ENCODE measurements at places on chromosomes 1 and 21.

DNA sequence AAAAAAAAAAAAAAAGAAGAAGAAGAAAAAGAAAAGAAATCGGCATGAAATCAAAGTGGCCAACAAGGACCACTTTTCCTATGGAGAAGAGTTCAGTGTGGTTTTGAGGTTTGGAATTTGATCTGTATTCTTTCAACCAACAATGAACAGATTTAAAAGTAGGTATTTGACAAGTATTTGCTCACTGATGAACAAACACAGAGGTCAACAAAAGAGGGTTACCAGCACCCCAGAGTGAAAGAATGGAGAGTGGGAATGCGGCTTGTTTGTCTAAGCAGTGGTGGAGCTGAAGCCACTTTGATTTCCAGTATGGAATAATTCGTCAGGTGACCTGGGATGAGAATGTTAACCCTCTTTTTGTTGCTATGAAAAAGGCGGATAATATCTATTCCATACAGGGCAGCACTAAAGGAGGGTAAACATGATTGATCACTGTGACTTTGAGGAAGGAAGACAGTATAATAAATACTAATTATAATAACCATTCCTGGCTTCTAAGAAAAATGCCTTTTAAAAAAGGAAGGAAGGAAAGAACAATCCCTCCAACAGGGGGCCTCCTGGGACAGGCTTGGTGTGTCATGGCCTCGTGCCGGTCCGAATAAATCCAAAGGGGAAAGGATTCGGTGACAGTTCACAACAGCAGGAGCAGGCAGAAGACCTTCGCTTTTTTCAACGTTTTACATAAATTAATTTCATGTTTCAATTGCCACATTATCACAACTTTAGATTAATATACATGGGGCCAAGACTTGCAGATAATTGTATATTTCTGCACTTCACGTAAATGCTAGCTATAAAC is 37.2 kb upstream of the SIM2 start:
- no peak for DNase-seq

DNA sequence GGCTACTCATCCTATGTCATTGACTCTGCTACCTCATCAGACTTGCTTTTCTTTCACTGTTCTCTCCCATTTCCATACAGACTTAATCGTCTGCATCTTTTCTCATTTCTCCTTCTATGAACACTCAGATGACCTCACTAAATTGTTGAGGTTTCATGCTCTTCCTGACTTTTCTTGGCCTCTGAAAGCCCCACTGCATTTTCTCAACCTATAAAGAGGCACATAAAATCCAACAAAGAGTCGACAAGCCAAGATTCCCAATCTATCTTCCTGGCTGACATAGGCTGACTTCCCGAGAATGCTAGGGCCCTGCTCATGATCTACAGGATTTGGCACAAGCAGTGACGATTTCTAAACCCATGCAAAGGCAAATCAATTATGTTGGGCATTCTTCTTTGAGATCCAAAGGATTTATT is 280.8 kb upstream of the DPYD start:
- no peak for DNase-seq

- DNase-seq = no peak
Observed at GRCh38 chr1:59156526-59157199, 140.2 kb upstream of the FGGY start.

GRCh38 chr1:74286414-74286813 is 51.2 kb downstream of the TNNI3K start:
- DNase-seq = no peak

- DNase-seq = peak; percentile 27
Observed at GRCh38 chr1:165235155-165235776, 121.2 kb downstream of the LMX1A start.

GRCh38 chr21:29181799-29182470 is 51.5 kb downstream of the MAP3K7CL start:
- DNase-seq = no peak

DNA sequence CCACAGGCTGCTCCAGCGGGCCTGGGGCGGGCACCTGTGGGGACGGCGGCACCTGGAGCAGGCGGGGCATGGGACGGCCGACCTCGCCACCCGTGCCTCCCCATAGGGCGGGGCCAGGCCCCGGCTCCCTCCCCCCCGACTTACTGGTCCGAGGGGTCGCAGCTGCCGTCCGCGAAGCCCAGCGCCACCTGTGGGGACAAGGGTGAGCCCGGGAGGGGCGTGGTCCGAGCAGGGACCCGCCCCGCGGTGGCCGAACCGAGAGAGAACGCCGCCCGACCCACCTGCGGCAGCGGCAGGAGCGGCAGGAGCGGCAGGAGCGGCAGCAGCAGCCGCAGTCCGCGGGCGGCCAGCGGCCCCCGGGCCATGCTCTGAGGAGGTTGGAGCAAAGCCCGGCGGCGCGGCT is at the start of gene TMEM52:
Gene TMEM52, minus strand, starts transcription at position 379 of the 403 bp plus-strand sequence. Its CDS starts 14 bp downstream, at position 365.
- no peak for DNase-seq

GRCh38 chr1:62417351-62417999 is 19.4 kb upstream of the USP1 start:
- no peak for DNase-seq

DNA sequence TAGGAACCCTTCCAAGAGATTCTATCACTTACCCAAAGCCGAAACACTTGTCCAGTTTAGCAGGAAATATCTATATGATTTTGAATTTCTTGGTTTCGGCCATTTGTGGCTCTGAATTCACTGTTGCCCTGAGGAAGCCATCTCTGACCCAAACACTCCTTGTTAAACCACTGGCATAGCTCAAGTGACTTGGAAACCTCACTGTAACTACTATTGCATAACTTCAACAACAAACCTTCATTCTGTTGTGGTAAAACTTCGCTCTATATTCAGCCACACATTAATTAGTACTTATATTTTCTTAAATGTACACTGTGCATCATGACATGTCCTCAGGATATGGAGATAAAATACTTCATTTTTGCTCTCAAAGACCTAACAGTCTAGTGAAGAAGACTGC is 63.2 kb downstream of the ST6GALNAC3 start:
- DNase-seq = no peak

DNA sequence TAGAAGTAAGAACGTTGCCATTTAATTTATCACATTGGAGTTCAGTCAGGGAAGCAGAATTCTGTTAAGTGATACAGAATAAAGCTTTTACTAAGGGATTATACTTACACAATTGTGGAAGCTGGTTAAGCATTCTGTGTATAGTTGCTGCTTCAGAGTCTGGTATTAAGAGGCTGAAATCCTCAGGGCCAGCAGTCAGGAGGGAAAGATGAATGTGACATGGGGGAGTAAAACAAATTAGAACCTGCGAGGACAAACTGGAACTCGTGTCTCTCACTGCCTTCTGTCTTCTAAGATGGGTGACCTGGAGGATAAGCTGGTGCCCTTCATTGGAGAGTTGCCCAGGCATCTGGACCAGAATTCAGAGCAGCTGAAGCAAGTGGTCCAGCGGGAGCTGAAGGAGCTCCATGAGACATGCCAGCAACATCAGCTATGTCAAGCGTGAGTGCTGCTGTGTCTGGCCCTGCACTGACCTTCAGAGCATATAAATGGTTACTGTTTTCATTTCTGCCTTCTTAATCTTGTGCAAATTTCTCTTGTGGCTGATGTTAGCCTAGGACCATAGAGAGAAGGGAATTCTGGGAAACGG is 23.0 kb downstream of the MARK1 start:
- DNase-seq = no peak

DNA sequence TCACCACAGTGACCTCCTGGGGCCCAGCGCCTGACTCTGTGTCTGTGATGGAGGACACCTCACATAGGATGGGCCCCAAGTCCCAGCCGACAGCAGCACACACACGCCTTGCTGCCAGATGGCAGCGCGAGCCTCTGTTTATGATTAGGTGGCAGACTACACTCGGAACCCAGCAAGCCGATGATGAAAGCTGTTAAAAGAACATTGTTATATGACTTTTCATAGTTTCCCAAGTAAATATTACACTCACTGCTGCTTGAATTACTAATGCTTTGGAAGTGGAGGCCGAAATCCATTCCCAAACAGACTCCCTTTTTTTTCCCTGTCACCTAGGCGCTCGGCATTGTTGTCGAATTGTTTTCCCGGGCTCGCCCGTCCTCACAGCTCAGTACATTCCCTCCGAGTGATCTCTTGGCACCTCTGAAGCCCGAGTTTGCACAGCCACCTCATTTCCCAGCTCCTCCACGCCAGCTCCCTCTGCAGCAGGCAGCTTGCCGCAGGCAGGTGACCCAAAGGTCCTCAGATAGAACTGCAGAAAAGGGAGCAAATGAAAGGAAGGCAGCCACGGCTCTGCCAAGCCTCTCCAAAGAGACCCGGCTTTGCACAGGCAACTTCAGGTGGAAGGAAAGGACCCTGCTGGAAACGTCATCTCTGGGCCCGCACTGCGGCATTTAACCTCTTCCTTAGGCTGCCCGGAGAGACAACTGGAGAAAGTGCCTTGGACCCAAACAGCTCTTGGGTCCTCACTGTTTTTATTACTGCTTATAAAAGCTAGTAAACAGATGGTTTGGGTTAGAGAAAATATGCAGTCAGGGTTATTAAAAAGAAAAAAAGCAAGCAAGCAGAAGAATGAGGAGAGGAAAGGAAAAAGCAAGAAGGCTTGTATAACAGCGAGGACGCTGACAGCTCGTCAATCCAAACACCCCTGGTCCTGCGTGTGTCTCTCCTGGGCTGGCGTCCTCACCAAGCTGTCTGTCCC is 72.2 kb upstream of the SLC25A33 start:
- peak; percentile 87 for DNase-seq

DNA sequence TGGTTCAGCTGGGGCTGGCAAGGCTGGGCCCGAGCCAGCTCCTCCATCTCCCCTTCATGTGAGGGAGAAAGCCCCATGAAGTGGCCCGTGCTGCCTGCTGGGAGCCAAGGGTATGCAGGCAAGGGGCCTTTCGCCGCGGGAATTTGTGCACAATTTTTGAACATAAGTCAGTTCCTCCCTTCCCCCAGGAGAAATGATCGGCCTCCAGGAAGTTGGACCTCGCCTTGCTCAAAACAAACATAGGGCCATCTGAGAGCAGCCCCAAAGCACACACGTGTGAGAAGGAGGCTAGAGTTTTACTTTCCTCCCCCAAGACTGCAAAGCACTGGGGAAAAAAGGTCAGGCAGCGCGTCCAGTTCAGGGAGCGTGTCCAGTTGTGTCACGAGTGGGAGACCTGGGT is 64.7 kb downstream of the PRDM16 start:
- DNase-seq = no peak

- no peak for DNase-seq
Observed at GRCh38 chr1:75203415-75204277, 69.5 kb downstream of the LHX8 start.

DNA sequence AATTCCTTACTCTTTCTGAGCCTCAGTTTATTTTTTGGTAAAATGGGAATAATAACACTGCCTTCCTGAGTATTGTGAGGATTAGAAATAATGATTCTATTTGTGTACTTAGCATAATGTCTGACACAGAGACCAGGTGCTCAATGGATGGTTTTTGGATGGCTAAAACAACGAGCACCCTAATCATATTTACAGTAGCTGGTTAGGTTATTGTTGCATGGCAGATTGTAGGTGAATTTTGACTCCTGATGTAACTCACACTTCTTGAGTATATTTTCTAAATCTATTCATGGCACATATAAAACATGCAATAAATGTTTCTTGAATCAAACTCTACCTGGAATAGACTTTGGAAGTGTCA is 11.9 kb upstream of the DUSP10 start:
- no peak for DNase-seq

GRCh38 chr1:68484618-68485017 is 12.3 kb downstream of the DEPDC1 start:
- DNase-seq = no peak

DNA sequence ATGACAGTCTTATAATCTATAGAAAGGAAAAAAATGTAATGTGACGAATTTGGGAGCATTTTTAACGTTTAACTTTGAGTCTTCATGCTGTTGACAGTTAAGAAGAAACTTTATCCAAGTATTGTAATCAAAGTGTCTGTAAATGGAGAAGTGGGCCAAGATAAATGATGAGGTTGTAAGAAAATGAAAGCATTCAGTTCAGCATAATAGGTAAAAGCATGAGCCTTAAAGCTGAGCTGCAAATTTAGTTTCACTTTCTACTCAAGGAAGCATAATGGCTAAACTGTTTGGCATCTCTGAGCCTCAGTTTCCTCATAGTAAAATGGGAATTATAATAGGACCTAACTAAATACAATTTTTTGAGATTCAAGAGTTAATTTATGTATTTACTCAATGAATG is 1554.8 kb downstream of the KCNT2 start:
- no peak for DNase-seq

GRCh38 chr1:94068999-94069918 is 51.7 kb downstream of the ABCA4 start:
- peak; percentile 66 for DNase-seq

- no peak for DNase-seq
Observed at GRCh38 chr1:3483801-3484444, 29.5 kb downstream of the ARHGEF16 start.

DNA sequence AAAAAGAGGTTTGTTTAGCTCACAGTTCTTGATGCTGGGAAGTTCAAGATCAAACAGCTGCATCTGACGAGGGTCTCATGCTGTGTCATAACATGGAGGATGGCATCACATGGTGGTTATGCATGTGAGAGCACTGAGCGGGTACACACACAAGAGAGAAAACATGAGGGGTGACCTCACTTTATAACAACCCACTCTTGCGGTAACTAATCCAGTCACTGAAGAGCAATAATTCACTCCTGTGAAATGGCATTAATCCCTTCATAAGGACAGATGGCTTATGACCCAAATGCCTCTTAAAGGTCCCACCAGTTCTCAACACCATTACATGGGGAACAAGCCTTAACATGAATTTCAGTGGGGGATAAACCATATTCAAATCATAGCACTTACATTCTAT is 23.2 kb upstream of the CHIT1 start:
- no peak for DNase-seq

- DNase-seq = no peak
Observed at GRCh38 chr1:83996191-83996590, 2.7 kb downstream of the TTLL7 start.

DNA sequence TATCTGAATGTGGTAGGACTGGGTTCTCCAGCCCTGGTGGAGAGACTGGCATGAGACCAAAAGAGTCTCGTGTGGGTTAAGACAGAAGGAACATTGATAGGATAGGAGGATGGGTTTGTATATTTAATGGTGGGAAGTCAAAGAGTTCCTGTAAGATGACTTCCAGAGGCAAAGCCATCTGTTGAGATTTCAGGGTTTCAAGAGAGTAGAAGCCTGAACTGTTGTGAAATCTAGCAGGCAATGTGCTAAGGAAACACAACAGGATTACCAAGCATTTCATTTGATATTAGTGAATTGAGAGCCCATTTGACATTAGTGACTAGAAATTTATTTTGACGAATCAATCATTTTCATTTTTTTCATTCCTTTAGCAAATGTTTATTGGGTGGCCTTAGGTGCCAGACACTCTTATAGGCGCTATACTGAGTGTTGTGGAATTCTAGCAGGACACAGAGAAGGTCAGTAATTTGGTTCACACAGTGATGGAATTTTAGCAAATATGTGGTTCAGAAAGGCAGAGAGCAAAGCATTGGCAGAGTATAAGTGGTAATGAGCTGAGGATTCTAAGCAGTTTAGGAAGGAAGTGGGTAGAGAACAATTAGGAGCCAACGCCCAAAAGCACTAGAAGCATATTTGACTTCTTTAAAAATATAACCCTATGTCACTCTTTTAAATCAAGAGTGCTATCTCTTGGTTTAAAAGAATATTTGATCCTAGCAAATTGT is 149.3 kb downstream of the AK5 start:
- no peak for DNase-seq

Data from femur (tissue), 1 donor.